ENCODE measurements at places on chromosomes 6 and 20.

- DNase-seq: no peak
These were observed 40.4 kb upstream of the TMEM170B start for GRCh38 chr6:11497107-11497506.

- no peak for DNase-seq
These were observed 193.1 kb upstream of the ARG1 start for GRCh38 chr6:131379948-131380347.

DNA sequence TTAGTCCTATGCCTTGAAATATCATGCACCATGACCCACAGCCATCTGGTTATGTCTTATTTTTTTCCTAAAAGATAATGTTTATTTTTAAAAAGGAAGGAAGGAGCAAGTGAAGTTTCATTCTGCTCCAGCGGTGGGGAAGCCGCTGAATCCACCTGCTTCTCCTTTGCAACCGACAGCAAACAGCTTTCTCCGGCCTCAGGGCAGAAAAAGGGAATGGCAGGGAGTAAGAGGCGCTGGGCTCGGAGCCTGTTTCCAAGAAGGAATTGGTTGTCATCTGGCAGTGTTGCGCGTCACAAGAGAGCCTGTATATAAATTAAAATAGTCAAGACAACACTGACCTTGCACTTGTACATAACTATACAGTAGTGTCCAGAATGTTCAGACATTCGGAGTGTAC, 14.2 kb downstream of the GFRA4 start:
- DNase-seq: no peak

DNA sequence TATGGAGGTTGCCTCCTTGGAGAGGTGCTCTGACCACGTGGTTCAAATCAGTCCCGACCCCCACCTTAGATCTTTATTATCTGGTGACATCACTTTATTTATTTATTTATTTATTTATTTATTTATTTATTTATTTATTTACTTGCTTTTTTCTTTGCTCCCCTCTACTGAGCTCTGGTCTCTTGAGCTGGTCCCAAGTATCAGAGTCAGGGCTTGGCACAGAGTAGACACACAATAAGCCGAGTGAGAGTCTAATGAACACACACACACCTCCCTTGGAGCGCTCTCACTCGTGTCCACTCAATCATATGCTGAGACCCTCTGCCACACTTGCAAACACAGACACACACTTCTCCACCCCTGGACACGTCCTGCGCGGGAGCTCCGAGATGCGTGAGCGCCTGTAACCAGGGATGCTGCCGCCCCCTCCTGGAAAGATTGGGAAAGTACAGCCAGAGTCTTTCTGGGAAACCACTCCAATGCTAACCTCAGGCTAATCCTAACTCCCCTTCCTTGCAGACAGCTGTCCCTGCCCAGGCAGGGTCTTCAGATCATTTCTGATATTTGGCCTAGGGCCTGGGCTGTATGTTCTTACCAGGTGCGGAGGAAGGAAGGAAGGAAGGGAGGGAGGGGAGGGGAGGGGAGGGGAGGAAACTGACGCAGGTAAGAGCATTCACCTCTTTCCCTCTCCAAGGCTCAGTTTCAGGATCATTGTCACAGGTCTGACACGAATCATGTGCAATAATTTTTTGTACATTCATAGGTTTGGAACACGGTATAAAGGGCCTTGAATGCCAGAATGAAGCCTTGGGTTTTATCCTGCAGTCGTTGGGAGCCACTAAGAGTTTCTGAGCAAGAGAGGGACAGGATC, 70.9 kb downstream of the STK35 start:
- DNase-seq: peak; percentile 48

- no peak for DNase-seq
These were observed 51.2 kb downstream of the RRBP1 start for GRCh38 chr20:17630806-17631195.

DNA sequence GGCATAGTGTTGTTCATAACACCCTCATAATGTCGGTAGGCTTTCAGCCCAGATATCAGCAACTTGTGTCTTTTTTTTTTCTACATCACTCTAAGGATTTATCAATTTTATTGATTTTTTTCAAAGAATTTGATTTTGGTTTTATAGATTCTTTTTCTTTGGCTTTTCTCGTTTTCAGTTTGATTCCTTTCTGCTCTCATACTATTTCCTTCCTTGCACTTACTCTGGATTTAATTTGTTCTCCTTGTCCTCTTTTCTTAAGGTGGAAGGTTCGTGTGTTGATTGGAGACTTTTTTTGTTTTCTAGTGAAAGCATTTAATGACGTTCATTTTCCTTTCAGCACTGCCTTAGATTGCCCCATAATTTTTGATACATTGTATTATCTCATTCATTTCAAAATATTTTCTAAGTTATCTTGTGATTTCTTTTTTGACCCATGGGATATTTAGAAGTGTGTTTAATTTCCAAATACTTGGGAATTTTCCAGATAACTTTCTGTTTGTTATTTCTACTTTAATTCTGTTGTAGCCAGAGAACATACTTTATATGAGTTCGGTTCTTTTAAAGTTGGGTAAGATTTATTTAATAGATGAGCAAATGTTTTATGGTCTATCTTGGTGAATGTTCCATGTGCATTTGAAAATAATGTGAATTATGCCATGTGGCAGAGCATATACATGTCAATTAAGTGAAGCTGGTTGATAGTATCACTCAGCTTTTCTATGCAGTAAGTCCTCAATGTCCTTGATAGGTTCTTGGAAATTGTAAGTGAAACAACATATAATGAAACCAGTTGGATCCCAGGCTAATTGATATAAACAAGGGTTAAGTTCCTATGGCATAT, 62.8 kb downstream of the IRF4 start:
- DNase-seq: no peak

- no peak for DNase-seq
These were observed 66.5 kb downstream of the LRFN2 start for GRCh38 chr6:40520678-40521077.

DNA sequence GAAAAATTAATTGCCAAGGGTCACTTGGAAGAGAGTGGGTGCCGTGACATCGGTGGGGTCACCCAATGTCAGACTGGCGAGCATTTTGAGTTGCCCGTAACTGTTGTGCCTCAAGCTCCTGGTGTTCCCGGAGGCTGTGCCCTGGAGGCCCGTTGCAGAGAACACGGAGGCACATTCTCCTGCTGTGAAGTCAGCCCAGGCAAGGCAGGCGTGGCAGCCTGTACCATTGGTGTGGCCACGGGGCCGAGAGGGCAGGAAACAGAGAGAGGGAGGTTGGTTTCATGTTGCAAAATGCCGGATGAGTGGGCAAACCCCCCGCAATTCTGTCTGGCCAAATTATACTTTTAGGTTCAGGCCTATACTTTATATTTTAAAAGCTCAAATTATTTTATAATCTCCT, 81.2 kb downstream of the THBS2 start:
- no peak for DNase-seq

GRCh38 chr6:4935486-4935885, 68.4 kb downstream of the RPP40 start:
- DNase-seq: peak; percentile 18

DNA sequence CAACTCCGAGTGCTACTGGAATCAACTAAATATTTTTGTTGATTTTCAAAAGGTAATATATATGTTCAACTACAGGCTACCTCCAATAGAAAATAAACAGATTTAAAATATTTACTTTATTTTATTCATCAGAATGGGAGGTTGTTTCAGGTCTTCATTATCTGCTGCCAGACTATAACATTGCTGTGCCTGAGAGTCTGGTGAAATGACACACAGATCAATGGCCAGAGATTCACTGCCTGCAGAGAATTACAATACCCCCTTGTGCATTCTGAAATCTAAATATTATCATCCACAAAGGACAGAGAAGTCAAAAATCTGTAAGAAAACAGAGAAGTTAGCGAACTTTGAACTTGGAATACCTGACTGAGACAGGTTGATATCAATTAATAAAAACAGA, 667.8 kb upstream of the GJE1 start:
- no peak for DNase-seq

GRCh38 chr6:15504581-15505350, 158.1 kb downstream of the DTNBP1 start:
- no peak for DNase-seq

DNA sequence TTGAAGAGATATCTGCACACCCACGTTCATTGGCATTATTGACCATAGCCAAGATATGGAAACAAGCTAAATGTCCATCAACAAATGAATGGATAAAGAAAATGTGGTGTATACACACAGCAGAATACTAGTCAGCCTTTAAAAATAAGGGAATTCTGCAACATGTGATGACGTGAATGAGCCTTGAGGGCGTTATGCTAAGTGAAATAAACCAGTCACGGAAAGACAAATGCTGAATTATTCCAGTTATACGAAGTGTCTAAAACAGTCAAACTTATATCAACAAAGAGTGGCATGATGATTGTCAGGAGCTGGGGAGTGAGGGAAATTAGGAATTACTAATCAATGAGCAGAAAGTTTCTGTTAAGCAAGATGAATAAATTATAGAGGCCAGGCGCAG, 8.4 kb upstream of the DEFB121 start:
- no peak for DNase-seq

GRCh38 chr6:159640322-159640721, 52.7 kb downstream of the SOD2 start:
- no peak for DNase-seq

- DNase-seq: no peak
These were observed 70.5 kb downstream of the MOXD1 start for GRCh38 chr6:132330759-132331158.

- no peak for DNase-seq
These were observed 219.0 kb upstream of the CST7 start for GRCh38 chr20:24729896-24730605.

DNA sequence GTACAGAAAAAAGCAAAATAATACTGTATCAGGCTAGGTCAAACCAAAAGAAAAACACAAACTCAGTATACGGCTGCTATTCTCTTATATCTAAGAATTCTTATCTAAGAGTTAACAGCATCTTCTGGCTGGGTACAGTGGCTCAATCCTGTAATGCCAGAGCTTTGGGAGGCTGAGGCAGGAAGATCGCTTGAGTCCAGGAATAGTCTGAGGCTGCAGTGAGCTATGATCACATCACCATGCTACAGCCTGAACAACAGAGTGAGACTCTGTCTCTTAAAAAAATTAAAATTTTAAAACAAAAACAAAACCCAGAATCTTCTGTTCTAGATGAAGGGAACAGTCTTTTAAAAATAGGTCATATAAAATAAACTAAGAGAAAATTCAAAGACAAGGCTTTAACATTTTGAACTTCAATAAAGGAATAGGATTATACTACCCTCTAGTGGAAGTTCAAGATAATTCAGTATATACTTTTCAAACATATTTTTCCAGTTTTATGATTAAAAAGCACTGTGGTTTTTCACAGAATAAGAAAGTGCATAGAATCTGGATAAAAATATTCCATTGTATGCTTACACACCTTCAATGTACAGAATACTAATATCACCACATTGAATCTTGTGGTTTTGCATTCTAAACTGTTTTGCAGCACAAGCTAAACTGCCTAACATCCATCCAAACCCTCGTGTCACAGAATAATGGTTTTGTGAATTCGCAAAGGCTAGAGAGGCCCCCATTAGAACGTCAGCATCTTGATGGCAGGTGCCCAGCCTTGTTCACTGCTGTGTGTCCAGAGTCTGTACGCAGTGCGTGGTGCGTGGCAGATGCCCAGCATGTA, 39.3 kb downstream of the DTNBP1 start:
- no peak for DNase-seq

- DNase-seq: no peak
These were observed 326.9 kb downstream of the CD83 start for GRCh38 chr6:14444295-14444972.

- no peak for DNase-seq
These were observed 148.1 kb upstream of the TENT5A start for GRCh38 chr6:81900616-81901015.

DNA sequence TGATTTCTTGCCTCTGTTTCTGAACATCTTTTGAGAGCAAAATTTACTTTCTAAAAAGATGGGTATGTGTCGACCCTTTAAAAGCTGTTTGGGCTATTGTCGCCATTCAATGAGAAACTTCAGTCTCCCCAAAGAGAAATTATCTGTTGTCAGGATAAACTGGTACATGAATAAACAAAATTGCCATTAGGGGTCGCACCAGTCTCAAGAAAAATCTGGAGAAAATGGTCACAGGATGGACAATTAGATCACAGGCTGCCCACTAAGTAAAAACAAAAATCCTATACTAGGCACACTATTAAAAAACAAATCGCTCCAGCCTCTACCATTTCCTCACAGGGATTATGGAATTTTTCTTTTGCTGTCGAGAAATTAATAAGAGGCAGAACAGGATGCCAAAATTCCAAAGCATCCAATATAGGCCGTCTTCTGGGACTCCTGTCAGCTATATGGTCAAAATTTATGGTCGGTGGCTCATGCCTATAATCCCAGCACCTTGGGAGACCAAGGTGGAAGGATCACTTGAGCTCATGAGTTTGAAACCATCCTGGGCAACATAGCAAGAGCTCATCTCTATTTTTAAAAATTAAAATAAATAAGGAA, 5.5 kb upstream of the HLA-E start:
- DNase-seq: no peak

DNA sequence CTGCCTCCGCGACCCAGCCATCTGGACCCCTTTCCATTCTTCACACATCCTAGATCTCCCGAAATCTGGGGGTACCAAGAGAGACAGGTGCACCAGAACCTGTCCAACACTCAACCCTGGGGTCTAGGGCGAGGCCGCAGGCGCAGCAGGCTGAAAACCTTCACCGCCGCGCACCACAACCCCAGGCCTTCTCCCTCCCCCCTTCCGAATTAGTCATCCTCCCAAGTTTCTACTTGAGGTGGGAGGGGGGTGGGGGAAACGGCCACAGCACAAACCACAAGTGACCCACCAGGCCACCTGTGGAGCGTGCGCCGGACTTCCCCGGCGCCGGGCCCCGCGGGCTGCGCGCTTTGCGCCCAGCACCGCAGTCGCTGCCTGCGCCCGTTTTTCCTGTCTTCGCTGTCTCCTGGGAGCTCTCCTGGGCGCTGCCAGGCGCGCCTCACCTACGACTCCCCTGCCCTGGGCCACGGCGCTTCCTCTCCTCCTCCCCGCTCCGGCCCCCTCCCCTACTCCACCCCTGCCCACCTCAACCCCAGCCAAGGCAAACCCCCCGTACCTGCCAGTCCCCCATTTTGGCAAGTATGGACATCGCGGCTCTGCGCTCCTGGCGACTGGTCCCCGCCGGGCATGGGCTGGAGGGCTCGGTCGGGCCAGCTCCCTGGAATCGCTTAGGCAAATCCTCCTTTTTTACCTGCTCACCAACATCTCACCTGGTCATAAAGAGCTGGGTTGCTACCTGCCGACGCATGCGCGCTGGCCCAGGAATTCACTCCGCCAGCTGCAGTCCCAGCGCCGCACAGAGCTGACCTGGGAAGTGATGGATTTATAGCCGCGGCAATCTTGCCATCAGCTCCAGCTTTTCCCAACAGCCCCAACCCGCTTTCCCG, 4.2 kb upstream of the TFAP2A start:
- DNase-seq: no peak

- no peak for DNase-seq
These were observed 110.0 kb upstream of the EYS start for GRCh38 chr6:65816991-65817390.

- no peak for DNase-seq
These were observed 45.5 kb downstream of the SNAP25 start for GRCh38 chr20:10264166-10264558.

- no peak for DNase-seq
These were observed 37.6 kb upstream of the ZBP1 start for GRCh38 chr20:57657535-57658446.

Data from stimulated activated naive B cell treated with anti-CD40 and anti-IgM and Interleukin-4, amounts not matched to agents 10 μg/mL and 1 μg/mL and 100 μg/mL, for 72 hours (primary cell).